T-helper 17 cell (primary cell): ENCODE measurements at places on chromosomes 2 and 18.

GRCh38 chr18:22337306-22337705 is 80.4 kb downstream of the CTAGE1 start:
- H3K4me3 ChIP-seq = no peak overlapping the region
- H3K27me3 ChIP-seq = no peaks in the 10 kb centered on the region
- no peaks in the 10 kb centered on the region for H3K4me1 ChIP-seq
- no peak for DNase-seq

DNA sequence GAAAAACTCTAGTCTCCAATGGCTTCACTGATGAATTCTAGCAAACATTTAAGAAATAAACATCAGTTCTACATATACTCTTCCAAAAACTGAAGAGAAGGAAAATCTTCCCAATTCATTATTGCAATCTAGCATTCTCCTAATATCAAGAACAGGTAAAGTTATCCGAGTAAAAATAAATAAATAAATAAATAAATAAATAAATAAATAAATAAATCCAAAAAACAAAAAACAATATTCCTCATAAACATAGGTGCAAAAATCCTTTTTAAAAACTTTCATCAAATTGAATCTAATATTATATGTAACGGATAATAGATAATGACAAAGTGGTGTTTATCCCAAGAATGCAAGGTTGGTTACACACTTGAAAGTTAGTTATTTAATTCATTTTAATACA is 58.4 kb upstream of the TMEM247 start:
- no peaks in the 10 kb centered on the region for H3K4me1 ChIP-seq
- no peak for DNase-seq
- no peaks in the 10 kb centered on the region for H3K36me3 ChIP-seq
- H3K27ac ChIP-seq = no peak overlapping the region
- no peaks in the 10 kb centered on the region for H3K27me3 ChIP-seq
- no peak overlapping the region for H3K4me3 ChIP-seq

GRCh38 chr2:232721261-232721660 is 24.1 kb downstream of the GIGYF2 start:
- H3K36me3 ChIP-seq = peaks cover 17% of the 10 kb centered on the region
- no peak overlapping the region for H3K4me3 ChIP-seq
- no peak for DNase-seq
- peak overlapping the region; percentile 74 for H3K27ac ChIP-seq

DNA sequence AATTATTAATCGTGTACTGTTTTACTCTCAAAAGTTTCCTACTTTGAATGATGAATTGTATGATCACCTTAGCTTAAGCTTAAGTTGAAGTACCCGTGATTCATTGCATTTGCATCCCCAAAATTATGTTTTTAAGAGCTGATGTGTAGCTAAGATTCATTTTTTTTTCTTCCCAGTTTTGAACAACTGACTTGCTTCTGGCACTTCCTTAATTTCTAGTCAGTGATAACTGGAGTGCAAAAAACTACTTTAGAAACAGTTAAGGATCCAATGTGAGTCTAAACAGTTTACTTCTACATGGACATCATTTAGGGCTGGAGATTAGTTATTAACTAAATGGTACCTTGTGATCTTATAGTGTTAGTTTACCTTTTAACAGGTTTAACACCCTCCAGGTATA is 124.0 kb upstream of the CAVIN2 start:
- no peak overlapping the region for H3K4me3 ChIP-seq
- H3K36me3 ChIP-seq = no peaks in the 10 kb centered on the region
- H3K27me3 ChIP-seq = peaks cover 14% of the 10 kb centered on the region
- no peaks in the 10 kb centered on the region for H3K4me1 ChIP-seq

GRCh38 chr2:64832936-64833335 is 156.3 kb upstream of the SLC1A4 start:
- peaks cover 34% of the 10 kb centered on the region for H3K27me3 ChIP-seq
- no peaks in the 10 kb centered on the region for H3K36me3 ChIP-seq
- no peak overlapping the region for H3K27ac ChIP-seq
- peaks cover 19% of the 10 kb centered on the region for H3K4me1 ChIP-seq
- no peak for DNase-seq
- H3K4me3 ChIP-seq = no peak overlapping the region

DNA sequence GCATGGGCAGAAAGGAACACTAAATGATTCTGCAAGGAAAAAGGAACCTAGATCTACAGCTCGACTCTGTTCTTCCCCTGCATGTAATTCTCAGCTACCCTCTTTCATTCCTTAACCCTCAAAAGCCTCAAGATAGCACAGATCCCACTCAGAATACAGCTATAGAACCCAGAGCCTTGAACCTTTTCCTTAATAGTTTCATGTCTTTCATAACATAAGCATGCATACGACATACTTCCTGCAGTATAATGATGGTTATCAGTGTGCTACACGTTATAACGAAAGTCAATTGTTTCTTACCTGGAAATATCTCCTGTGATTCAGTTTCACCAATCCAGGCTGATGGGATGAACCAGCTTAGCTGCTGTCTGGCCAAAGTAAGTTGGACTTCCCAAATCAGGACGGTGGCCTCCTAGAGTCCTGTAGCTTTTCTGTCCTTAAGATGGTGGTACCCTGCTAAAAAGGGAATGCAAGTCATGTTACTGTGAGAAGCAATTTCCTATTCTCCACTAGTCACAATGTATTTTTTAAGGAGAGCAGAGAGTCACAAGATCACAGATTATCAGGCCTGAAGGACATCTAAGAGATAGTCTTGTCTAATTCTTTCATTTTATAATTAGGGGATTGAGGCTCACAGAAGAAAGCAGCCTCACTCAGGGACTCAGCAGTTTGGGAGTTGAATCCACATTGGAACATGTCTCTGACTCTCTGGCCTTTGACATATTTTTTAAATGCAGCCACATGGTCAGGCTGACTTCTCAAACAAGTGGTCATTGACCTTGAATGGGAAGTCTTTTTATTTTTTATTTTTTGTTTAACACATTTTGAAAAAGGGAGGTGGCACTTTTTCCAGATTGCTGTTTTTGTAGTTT is 41.8 kb downstream of the CYRIA start:
- peaks cover 24% of the 10 kb centered on the region for H3K4me1 ChIP-seq
- peaks cover 37% of the 10 kb centered on the region for H3K27me3 ChIP-seq
- H3K36me3 ChIP-seq = no peaks in the 10 kb centered on the region
- DNase-seq = no peak
- no peak overlapping the region for H3K4me3 ChIP-seq

GRCh38 chr18:6629635-6630140 is 99.8 kb upstream of the ARHGAP28 start:
- H3K36me3 ChIP-seq = no peaks in the 10 kb centered on the region
- no peak overlapping the region for H3K27ac ChIP-seq
- H3K4me3 ChIP-seq = no peak overlapping the region

DNA sequence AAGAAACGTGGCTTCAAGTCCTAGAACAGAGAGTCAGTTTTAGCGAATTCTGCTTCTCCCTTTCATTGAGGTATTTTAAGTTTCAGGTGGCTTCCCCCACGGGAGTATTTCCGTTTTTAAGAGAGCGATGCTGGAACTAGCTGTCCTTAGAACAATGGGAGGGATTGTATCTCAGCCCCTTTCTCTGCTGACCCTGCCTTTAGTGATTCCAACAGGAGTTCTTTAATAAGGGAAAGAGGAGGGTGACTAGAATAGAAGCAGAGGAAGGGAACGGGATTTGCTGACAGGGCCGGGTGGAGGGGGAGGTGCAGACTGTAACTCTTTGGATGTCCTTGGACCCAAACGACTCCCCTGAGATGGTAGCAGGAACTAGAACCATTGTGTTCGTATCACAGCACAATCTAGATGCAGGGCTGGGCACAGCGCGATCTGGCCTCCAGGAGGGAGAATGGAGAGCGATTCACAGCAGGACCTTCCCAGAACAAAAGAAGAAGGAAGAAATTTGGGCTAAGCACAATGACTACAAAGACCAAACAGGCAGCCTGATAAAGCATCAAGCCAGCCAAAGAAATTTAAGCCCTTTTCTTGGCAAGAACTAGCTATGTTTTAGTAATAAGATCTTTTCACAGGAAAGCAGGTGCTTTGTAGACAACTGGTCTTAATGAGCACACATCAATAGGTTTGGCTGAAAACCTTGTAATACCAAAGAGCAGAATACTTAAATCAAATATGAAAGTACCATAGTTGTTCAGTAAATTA is 15.8 kb upstream of the RTTN start:
- no peak for DNase-seq
- peaks cover 3% of the 10 kb centered on the region for H3K4me1 ChIP-seq
- peaks cover 67% of the 10 kb centered on the region for H3K27me3 ChIP-seq
- H3K4me3 ChIP-seq = no peak overlapping the region
- no peak overlapping the region for H3K27ac ChIP-seq

GRCh38 chr2:215920244-215921100 is 92.9 kb downstream of the MREG start:
- peaks cover 7% of the 10 kb centered on the region for H3K36me3 ChIP-seq
- H3K27me3 ChIP-seq = peaks cover 68% of the 10 kb centered on the region
- H3K4me3 ChIP-seq = no peak overlapping the region
- peaks cover 4% of the 10 kb centered on the region for H3K4me1 ChIP-seq

GRCh38 chr2:69952336-69953115 is 8.9 kb downstream of the ASPRV1 start:
- no peak overlapping the region for H3K27ac ChIP-seq
- peaks cover 33% of the 10 kb centered on the region for H3K27me3 ChIP-seq
- H3K4me3 ChIP-seq = no peak overlapping the region
- no peak for DNase-seq
- H3K4me1 ChIP-seq = peaks cover 13% of the 10 kb centered on the region
- H3K36me3 ChIP-seq = peaks cover 4% of the 10 kb centered on the region

GRCh38 chr2:152716805-152717227 is 445 bp downstream of the PRPF40A start:
- H3K27ac ChIP-seq = peak overlapping the region; percentile 100
- no peaks in the 10 kb centered on the region for H3K27me3 ChIP-seq
- peak overlapping the region; percentile 100 for H3K4me3 ChIP-seq
- peaks cover 15% of the 10 kb centered on the region for H3K36me3 ChIP-seq
- DNase-seq = peak; percentile 19

- no peak overlapping the region for H3K4me3 ChIP-seq
- H3K27ac ChIP-seq = no peak overlapping the region
- H3K27me3 ChIP-seq = no peaks in the 10 kb centered on the region
- peaks cover 7% of the 10 kb centered on the region for H3K4me1 ChIP-seq
- no peak for DNase-seq
Observed at GRCh38 chr2:190547886-190548285, 13.4 kb upstream of the NEMP2 start.

GRCh38 chr2:235116885-235117492 is 165.2 kb downstream of the SH3BP4 start:
- no peak overlapping the region for H3K4me3 ChIP-seq
- H3K27me3 ChIP-seq = peaks cover 49% of the 10 kb centered on the region
- H3K27ac ChIP-seq = no peak overlapping the region
- no peak for DNase-seq
- H3K4me1 ChIP-seq = peaks cover 2% of the 10 kb centered on the region
- H3K36me3 ChIP-seq = peaks cover 2% of the 10 kb centered on the region

DNA sequence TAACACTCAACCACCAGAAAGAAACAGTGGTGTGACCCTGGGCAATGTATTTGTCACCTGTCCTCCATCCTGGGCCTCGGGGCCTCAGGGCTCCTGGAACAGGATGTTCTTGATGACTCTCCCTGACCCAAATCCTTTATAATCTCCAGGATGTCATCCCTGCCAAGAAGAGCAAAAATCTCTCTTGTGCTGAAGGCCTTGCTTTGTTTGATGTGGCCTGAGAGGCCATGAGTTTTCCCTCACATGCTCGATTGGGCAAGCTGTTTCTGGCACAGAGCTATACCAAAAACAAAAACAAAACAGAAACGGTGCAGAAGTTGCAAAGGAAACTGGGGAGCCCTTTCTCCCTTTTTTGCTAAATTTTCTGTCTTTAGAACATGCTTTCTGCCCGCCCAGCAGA is 35.7 kb upstream of the ST3GAL5 start:
- peak overlapping the region; percentile 1 for H3K27ac ChIP-seq
- no peak overlapping the region for H3K4me3 ChIP-seq
- DNase-seq = no peak
- H3K4me1 ChIP-seq = peaks cover 10% of the 10 kb centered on the region
- peaks cover 26% of the 10 kb centered on the region for H3K27me3 ChIP-seq

DNA sequence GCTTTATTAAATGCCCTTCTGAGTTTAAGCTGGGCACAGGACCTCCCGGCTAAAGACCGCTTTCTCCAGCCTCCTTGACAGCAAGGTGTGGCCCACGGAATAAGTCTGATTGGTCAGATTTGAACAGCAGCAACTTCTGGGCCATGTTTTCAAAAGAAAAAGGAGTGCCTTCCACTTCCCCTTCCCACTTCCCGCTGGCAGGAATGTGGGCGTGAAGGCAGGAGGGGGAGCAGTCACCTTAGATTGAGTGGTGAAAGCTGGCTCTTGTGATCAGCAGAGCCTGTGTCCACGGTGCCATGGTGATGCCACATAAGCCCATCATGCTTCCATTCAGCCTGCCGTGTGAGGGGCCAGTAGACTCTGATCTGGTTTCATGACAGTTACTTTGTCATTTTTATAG is 136.6 kb upstream of the GLI2 start:
- H3K4me3 ChIP-seq = no peak overlapping the region
- peaks cover 26% of the 10 kb centered on the region for H3K27me3 ChIP-seq
- DNase-seq = no peak
- peaks cover 2% of the 10 kb centered on the region for H3K4me1 ChIP-seq

GRCh38 chr18:37318360-37319355 is 246.9 kb downstream of the CELF4 start:
- peaks cover 7% of the 10 kb centered on the region for H3K4me1 ChIP-seq
- no peaks in the 10 kb centered on the region for H3K36me3 ChIP-seq
- no peak overlapping the region for H3K4me3 ChIP-seq
- DNase-seq = no peak

GRCh38 chr18:32730068-32730467 is 42.8 kb downstream of the KLHL14 start:
- no peaks in the 10 kb centered on the region for H3K27me3 ChIP-seq
- peak overlapping the region; percentile 6 for H3K27ac ChIP-seq
- H3K4me1 ChIP-seq = no peaks in the 10 kb centered on the region
- DNase-seq = no peak

GRCh38 chr2:240995041-240996021 is 3.1 kb upstream of the SNED1 start:
- no peak overlapping the region for H3K4me3 ChIP-seq
- DNase-seq = no peak
- peaks cover 3% of the 10 kb centered on the region for H3K36me3 ChIP-seq
- H3K27ac ChIP-seq = no peak overlapping the region
- peaks cover 14% of the 10 kb centered on the region for H3K4me1 ChIP-seq
- peaks cover 29% of the 10 kb centered on the region for H3K27me3 ChIP-seq

- DNase-seq = no peak
- H3K4me3 ChIP-seq = no peak overlapping the region
- no peak overlapping the region for H3K27ac ChIP-seq
- no peaks in the 10 kb centered on the region for H3K27me3 ChIP-seq
Observed at GRCh38 chr2:62340994-62341484, 145.1 kb downstream of the B3GNT2 start.

GRCh38 chr2:59920961-59921360 is 632.5 kb downstream of the BCL11A start:
- H3K27me3 ChIP-seq = no peaks in the 10 kb centered on the region
- no peaks in the 10 kb centered on the region for H3K4me1 ChIP-seq
- no peak overlapping the region for H3K4me3 ChIP-seq
- DNase-seq = no peak

GRCh38 chr18:57942493-57942892 is 101.5 kb upstream of the NEDD4L start:
- H3K4me1 ChIP-seq = no peaks in the 10 kb centered on the region
- DNase-seq = no peak
- peaks cover 38% of the 10 kb centered on the region for H3K27me3 ChIP-seq
- no peak overlapping the region for H3K4me3 ChIP-seq

GRCh38 chr18:53772293-53772692 is 452.2 kb downstream of the MBD2 start:
- DNase-seq = no peak
- no peaks in the 10 kb centered on the region for H3K4me1 ChIP-seq
- H3K27ac ChIP-seq = no peak overlapping the region
